ENCODE measurements at places on chromosomes 3 and 15.

GRCh38 chr3:157420606-157421130 lies 16.0 kb upstream of the PTX3 start:
- no peak for DNase-seq

- DNase-seq, result no peak
Observed at GRCh38 chr3:67691926-67692325, 37.5 kb upstream of the SUCLG2 start.

DNA sequence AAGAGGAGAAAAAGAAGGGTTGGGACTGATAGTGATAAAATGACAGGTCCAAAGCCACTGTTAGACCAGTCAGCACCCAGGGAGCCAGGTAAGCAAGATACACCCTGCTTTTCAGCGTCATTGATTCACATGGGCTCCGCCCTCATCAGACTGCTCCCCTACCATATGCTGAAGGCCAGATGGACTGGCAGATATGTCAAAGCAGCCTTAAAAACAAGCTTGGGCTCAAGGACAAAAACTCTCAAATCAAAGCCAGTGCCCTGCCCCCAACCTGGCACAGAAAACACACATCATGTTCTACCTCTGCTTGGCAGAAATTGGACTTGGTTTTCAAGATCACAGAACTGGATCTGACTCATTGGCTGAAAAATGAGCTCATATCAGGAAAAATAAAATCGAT lies 33.4 kb downstream of the SH3BP5 start:
- DNase-seq, result no peak

GRCh38 chr3:110491413-110491812 lies 580.2 kb upstream of the NECTIN3 start:
- DNase-seq, result no peak

DNA sequence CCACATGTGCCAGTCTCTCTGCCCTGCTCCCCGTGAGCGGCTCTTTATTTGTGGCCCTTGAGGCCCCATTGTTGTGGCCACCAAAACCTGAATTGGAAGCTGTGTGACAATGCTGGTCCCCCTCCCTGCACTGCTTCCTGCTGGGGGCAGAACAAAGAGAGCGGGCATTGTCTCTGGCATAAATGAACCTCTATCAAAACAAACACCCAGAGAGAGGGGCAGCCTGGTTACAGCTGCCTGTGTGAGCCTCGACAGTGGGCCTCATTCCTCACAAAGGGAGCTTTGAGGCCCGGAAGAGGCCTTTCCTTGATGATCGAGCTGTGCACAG lies 152.9 kb downstream of the IGF1R start:
- DNase-seq, result peak; percentile 86
